ENCODE measurements at places on chromosomes 2 and 18.

DNA sequence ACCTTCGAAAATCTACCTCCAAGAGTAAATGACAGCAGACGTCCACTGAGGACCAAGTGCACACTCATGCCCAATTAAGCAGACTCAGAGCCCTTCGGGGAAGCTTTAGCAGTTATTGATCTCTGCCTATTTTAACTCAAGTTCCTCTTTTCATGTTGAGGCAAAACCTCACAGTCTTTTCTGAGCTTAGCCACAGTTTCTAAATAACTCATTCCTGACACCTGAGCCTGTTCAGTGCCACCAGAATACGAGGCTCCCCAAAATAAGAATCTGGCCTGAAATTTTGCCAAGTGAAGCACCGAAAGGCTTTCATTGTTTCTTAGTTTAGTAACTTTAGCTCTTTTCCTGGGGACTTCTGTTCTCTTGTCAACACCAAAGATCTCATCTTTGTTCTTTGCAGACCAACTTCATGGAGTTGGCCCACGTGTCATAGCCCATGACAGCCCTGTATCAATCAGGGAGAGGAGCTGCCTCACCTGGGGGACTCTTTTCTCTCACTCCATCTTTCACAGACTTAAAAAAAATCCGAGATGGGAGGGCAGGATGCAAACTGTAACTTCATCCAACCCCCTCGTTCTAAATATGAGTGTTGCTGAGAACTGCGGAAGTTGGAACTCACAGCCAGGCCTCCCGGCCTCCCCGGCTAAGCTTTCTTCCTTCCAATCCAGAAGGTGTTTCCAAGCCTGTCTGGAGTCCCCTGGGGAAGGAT, 22.2 kb downstream of the INPP5D start:
- no peak for DNase-seq

DNA sequence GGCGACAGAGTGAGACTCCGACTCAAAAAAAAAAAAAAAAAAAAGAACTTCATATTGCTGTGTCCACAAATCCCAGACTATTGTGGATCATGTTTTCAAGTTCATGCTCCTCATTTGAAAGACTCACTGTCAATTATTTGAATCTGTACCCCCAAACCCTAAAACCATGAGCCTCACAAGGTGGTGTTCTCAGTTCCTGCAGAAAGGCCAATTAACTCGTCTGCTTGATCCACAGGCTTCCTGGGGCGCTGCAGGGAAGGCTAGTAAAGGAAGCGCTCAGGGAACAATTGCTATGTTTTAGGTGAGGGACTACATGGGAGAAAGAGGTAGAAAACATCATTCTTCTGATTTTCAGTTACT, 396.8 kb upstream of the NETO1 start:
- no peak for DNase-seq

DNA sequence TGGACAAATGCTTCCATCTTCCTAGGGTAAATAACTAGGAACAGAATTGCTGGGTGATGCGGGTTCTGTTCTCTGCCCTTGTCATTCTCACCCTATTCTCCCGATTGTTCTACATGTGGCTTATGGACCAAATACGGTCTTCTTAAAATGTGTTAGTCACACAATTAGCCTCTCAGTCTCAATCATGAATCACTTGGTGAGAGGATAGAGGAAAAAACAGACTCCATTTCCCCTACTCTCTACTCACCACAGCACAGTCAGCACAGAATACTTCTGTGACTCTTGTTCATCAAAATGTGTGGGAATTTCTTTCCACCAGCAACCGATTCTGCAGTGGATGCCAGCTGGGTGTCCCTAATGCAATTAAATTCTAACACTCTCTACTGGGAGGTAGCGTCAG, 125.2 kb downstream of the SH3BP4 start:
- no peak for DNase-seq

DNA sequence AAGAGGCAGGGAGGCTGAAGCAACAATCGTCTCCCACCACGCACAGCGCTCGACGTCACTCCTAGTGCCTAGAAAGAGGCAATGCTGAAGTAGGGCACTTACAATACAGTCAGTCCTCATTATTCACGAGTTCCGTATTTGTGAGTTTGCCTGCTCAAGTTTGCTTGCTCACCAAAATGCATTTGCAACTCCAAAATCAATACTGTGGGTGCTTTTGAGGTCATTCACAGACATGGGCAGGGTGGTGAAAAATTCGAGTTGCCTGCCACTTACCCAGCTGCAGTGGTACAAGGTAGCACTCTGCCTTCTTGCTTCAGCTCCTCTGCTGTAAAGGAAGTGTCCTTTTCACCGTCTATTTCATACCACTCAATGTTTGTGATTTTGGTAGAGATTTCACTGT, 113.7 kb upstream of the NCK2 start:
- no peak for DNase-seq

DNA sequence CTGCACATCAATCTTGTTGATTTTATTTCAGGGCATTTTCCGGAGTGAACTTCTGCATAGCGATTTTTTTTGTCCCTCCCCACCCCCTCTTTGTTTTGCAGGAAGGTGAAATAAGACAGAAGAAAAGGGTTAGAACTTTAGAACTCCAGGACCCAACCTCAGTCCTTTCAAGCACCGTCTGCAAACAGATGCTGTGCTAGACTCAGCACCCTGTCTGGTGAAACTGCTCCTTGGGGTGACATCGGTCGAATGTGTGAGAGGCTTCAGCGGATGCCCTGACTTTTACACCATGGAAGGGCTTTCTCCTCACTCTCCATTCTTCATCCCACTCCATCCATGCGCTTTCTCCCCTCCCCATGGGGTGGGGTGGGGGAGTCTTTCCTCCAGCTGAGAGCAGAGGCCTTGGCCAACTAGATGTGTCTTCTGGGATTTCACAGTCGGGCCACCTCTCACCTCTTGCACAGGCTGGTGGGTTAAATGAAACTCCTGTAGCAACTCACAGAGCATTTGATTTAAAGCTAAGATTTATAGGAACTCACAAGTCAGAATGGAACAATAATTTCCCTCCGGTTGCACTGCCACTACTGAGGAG, 43.3 kb upstream of the EDAR start:
- DNase-seq = no peak

DNA sequence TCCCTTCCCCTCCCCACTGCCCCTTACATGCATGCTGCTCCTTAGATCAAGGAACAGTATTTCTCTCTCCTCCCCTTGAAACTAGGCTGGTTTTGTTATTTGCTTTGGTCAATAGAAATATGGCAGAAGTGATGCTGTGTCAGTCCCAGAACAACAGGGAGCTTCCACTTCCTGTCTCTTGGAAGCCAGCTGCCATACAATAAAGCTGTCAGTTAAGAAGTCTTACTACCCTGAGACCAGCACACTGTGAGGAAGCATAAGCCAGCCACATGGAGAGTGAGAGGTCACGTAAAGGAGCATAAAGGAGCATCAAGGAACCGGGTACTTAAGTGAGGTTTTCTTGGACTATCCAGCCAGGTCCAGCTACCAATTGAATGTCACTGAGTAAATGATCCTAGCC, 126.6 kb downstream of the NOL4 start:
- no peak for DNase-seq

DNA sequence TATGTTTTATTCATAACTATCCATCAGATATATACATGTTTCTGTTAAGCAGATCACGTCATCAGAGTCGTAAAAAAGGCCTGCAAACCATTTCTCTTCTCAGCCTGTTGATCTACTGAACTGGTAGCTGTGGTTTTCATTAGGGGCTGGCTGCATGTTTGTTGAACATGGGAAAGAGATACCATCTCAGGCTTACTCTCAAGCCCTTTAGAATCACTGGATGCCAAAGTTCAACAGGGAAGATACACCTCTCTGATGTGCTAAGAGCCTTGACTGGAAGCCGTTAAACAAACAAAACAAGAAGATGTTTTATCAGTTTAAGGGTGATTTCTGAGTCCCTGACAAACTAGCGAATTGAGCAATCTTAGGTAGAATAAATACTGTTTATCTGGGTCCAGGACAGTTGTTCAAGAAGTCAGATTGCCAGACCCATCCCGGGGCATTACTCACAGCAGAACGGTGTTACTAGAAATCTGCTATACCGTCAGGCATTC, 94.5 kb upstream of the LMAN1 start:
- no peak for DNase-seq

DNA sequence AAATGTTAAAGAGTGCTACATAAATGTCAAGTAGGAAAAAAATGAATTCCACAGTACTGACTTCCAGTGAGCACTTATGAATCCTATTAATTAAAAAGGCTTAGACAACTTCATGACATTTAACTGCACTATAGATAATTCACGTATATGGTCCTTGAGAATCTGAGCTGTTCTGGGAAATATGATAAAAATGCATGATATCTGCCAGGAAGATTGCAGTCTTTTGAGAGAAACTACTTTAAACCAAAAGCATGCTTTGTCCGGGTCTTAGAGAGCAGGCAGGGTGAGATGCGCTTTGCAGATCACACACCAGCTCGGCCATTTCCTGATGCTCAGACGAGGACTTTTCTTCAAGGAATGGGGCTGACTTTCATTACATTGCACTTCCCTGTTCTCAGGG, 42.6 kb downstream of the CMPK2 start:
- no peak for DNase-seq

DNA sequence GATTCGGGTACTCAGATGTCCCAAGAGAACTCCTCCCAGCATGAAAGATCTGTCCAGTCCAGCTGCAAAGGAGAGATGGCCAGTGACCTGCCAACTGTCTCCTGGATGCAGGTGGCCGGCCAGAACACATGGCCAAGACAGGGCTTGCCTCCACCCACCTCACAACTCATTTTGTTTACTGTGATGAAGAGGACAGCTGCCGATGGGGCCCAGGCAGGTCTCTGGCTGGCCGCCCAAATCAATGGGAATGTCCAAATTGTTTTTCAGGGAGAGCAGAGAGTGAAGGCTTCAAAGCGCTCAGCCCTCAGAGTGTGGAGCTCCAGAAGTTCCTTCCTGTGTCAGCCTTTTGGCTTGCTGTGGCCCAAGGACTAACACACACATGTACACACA, 41.9 kb downstream of the FOSL2 start:
- no peak for DNase-seq

DNA sequence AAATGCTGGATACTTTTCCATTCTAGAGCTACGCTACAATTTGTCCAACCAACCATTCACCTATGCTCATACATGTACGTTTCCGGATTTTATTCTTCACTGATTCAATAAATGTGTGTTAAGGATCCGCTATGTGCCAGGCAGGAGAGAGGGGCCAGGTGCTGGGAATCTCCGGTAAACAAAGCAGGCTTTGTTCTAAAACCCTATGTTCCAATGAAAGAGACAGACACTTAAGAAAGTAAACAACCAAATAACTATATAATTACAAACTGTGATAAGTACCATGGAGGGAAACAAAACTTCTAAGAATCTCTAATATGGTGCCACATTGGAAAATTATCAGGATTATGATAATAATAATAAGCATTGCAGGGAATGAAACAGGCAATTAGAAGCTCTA, 22.2 kb upstream of the POMC start:
- no peak for DNase-seq

DNA sequence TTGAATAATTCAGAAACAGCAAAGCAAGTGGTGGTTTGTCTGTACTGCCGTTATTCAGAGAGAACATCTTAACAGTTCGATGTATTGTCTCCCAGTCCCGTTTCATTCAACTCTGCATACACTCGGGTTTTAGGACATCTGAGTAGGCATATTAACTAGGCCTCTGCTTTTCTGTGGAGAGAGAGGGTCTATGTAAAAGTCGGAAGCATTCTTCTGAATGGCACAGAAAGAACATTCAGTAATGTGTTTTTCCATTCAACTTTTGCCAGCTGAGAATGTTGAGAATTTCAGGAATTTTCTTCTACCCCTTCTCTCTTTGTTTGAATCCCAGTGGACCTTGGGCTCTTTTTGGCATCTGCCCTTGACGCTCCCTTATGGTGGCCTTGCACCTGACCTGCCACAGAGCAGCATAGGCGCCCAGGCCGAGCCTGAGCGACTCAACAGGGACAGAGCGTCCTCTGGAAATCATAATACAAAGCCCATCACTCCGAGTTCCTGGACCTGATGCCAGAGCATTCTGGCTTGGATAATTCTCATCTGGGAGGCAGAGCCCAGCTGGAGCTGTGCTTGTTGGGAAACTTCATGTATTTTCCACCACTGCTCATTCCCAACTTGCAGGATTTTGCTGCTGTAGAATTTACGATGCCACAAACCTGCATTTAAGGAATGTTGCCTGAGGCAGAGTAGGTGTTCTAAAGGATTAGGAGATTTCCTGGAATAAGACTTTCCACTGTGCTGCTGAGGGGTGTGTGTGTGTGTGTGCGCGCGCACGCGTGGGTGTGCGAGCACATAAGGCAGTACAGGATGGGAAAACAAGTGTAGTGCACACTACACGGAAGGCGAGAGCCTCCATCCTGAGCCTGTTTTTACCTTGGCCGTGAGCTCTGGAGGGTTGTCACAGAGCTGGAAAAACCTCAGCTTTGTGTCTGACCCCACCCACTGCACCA, 77.2 kb upstream of the TXNDC2 start:
- DNase-seq = no peak

- DNase-seq = no peak
Measured at GRCh38 chr2:58515827-58516573, 274.9 kb upstream of the FANCL start.

DNA sequence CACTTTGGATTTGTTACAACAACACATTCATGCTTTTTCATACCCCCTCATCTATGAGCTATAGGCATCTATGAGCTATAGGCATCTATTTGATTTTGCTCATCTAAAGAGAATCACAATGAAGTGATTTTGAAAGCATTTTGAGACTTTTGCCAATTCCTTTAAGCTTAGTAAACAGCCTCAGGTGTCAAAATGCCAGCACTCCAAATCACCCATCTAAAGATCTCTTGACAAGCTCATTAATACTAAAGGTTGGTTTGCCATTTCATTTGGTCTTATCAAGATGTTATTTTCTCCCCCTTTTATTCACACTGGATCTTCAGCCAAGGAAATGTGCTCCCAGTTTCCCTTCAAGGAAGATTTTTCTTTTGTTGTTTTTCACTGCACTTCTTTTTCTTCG, 110.7 kb upstream of the TLK1 start:
- DNase-seq = no peak

GRCh38 chr18:63185984-63186383, 133.6 kb downstream of the BCL2 start:
- no peak for DNase-seq

- DNase-seq = no peak
Measured at GRCh38 chr18:2894131-2894840, 47.5 kb downstream of the EMILIN2 start.

DNA sequence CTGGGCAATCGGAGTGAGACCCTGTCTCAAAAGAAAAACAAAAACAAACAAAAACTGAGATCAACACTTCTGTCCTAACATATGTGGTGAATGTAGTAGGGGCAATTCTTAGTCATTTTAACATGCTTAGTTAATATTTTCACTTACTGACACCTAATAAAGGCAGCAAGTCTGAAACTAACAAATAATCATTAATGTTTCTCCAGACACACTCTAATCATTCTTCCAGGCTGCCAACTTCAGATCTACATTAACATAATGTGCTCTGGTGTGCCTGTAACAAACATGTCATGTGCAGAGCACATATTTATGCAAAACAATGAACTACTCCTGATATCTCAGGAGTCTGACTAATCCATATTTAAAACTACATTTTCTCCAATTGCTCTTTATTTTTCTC, 6.0 kb downstream of the KRCC1 start:
- no peak for DNase-seq

GRCh38 chr2:51028829-51029228, 3.1 kb downstream of the NRXN1 start:
- DNase-seq = no peak

GRCh38 chr2:117814417-117815264, at the start of gene DDX18:
TSS of gene DDX18 (plus strand) at chr2:117814691. CDS start at chr2:117814778, 87 bp downstream.
- peak; percentile 96 for DNase-seq
